ENCODE measurements at places on chromosomes 12 and 14. TPM values are rescaled to one million over a fixed set of nuclear protein-coding genes. Genes with fewer than 3 reads are reported as not detected.

DNA sequence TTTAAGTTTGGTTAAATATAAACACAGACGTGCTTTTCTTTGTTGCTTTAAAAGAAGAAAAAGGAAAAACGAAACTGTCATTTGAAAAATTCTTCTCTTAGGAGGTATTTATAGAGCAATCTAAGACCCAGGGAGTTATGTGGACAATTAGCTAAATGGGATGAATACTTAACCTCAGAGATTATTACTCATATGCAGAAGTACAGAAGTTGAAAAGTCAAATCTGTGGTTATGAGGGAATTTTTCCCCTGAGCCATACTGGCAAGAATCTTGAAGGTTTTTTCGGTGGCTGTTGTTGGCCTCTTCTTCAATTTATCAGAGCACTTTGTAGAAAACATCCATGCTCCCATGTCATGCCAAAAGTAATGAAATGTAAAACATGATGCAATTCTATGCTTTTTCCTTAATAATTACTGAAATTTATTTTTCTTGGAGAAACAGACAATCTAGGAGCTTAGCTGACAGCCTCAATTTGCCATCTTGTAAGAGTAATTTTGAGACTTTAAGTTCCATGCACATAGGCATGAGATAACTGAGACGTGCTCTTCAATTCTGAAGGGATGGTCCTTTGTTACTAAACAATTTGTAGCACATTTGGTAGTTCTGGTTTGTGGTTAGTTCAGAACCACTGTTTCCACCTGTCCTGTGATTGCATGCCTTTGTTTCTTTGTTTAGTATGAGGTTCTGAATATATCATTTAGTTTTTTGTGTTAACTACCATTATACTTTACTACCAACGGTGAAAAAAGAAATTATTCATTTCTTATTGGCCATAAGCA is 126.6 kb downstream of the BCAT1 start:
- DNase-seq: no peak

DNA sequence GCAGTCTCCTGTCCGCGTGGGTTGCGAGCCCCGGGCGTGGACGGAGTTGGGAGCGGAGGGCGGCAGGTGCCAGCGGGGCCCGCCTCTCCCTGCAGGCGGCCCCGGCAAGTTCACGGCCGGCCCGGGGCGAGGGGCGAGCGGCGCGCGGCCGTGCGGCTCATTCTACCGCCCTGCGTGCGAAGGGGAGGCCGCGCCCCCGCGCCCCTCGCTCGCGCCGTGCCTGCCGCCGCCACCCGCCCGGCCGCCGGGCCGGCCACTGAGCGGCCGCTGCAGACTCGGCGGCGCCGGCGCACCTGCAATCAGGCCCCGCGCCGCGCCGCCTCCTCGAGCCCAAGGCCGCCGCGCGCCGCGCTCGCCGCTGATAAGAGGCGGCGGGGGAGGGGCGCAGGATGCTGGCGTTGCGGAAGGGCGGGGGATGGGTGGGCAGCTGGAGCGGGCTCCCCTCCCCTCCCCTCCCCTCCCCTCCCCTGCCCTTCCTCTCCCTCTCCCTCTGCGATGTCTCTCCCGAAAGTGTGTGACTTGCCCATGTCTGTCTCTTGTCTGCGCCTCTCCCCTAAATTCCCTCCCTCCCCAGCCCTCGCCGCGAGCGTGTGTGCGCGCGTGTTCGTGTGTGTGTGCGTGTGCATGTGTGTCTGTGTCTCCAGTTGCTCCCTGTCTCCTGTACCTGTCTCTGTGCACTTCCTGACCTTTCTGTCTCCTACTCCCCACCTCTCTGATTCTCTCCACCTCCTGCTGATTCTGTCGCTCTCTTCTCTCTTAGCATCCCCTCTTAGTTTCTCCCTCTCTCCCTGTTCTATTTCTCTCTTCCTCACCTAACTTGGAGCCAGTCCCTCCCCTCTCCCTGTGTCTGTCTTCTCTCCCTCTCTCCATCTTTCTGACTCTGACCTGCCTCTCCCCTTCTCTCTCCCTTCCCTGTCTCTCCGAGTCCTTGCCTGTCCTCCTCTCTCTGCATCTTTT is 768.1 kb upstream of the TBX3 start:
- DNase-seq: peak; percentile 7

Gene NEUROD4
- not detected for total RNA-seq

Gene RAP1B
- 192 TPM for total RNA-seq

DNA sequence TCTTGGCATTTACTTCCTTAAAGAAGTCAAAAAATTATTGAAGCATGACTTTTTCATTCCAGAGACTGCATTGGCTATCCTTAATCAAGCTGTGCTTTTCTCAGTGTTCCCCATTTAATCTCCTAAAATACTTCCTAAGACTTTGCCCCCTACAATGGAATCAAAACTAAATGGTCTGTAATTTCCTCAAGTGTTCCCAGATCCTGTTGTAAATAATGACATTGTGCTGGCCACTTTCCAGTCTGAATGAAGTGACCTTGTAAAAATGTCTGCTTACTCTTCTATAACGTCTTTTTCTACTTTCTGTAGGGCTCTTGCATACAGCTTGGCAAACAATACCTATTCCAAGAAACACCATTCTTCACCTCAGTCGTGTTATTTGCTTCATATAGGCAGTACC is 45.3 kb upstream of the MBIP start:
- no peak for DNase-seq

Gene FOXA1
- not detected for total RNA-seq

Gene MYL2
- total RNA-seq: not detected

DNA sequence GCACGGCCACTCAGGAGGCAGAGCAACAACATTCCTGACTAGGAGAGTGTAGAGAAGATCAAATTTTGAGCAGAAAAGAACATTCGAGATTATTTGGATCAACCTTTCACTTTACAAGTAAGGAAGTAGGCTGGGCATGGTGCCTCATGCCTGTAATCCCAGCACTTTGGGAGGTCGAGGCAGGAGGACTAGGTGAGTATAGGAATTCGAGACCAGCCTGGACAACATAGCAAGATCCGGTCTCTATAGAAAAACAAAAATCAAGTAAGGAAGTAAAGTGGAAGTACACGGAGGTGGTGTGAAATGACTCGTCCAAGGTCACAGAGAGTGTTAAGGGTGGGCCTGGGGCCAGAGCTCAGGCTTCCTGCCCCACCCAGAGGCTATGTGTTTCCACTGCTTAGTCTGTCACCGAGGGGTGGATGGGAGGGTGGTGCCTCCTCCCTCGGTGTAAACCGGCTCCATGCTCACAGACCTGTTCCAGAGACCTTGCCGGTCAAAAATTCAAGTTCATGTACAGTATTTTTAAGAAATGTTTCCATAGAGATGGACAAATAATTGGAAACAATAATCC is 51.9 kb downstream of the MAP1LC3B2 start:
- peak; percentile 18 for DNase-seq

Gene ABCB9
- total RNA-seq: 4.9 TPM

GRCh38 chr12:15323480-15323879 is 1.2 kb downstream of the PTPRO start:
- no peak for DNase-seq

DNA sequence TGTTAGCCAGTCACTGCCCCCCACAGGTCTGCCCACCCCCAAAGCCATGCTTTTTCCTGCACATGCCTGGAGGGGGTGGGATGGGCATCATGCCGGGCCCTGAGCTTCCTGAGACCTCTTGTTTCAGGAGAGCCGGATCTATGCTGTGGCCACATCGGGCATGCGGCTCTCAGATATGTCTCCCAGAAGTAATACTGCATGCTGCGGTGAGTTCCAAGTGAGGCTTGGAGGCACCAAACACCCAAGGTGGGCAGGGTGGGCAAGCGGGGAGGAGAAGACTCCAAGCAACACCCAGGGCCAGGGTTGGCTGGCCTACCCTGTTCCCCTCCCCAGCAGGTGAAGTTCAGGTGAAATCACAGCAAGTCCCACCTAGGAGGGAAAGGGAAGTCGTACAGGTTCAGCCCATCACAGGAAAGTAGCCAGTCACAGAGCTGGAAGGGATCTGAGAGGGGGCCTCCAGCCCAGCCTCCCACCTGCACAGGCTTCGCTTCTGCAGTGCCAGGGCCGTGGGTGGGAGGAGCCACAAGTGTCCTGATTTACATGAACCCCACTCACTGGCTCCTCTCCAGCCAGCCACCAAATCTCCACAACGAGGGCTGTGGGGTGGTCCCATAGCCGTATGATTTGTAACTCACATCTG is 30.9 kb downstream of the PIGH start:
- no peak for DNase-seq

GRCh38 chr12:101127521-101128219 is 82.4 kb downstream of the SLC5A8 start:
- no peak for DNase-seq

DNA sequence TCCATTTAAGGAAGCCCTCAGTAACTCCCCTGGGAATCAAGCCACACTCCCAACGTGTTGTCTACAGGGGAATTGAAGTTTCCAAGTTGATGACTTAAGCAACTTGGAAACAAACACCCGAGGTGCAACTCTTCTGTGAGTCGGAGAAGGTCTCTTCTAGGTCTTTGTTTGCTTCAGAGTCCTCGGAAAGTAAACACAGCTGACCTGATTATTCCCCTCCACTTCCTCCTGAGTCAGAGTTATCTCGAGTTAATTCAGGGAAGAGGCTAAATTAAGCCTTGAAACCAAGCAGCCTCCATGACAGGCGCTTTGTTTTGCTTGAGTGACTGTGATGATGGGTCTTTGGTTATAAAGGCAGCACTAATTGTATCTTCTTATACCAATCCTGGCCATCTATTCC is 41.8 kb downstream of the TUNAR start:
- DNase-seq: no peak

- no peak for DNase-seq
Measured at GRCh38 chr12:110616471-110617115, 2.7 kb downstream of the TCTN1 start.

GRCh38 chr12:76786986-76787385 is 23.1 kb downstream of the ZDHHC17 start:
- no peak for DNase-seq

Gene EPS8
- total RNA-seq: 1.8 TPM

GRCh38 chr12:113332688-113333417 is 2.1 kb downstream of the SLC8B1 start:
- no peak for DNase-seq

Gene SDSL
- total RNA-seq: not detected

DNA sequence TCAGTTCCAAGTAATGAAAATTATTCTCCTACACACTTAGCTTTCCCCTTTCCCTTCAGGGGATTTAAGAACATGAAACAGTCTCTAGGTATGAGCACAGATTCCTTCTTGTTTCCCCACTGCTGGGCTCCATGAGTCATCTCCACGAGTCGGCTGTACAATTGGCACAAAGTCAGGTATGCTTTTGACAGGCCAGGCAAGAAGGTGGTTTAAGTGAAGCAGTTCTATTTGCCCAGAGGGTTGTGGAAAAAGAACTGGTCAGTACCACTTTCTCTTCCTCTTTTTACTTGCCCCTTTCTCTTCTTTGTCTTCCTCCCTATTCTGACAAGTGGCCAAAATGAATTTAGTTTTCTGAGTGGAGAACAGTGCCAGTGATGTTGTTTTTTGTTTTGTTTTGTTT is 16.3 kb downstream of the DYNC1H1 start:
- DNase-seq: no peak

DNA sequence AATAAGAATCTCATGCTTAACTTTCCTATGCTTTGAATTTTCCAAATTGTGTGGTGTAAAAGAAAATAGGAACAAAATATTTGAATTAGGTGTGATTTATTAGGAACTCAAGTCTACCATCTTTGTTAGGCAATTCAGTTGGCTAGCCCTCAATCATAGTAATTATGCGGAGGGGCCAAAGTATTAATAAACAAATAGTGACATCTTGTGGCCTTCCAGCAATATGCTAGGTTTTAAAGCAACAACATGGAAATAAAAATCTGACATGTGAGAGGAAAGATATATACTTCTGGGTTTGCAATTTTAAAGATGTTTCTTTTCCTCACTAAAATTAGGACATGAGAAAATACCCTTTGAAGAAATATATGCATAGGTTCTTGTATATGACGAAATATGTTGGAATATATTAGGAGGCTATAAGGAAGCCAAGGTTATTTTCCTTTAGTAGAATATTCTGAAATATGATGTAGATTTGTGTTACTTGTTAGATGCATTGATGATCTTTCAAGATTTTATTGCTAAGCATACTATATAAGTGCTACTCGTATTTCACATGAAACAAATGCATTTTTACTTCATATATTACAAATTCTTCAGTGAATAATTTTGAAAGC is 200.4 kb downstream of the PTPRO start:
- DNase-seq: no peak

Gene RNFT2
- 10.7 TPM for total RNA-seq

GRCh38 chr12:107035733-107036132 is 48.8 kb upstream of the MTERF2 start:
- no peak for DNase-seq

Gene PTCSC3
- total RNA-seq: not detected

GRCh38 chr14:91375720-91376452 is 41.7 kb downstream of the CCDC88C start:
- DNase-seq: no peak

Gene NUAK1
- total RNA-seq: not detected

DNA sequence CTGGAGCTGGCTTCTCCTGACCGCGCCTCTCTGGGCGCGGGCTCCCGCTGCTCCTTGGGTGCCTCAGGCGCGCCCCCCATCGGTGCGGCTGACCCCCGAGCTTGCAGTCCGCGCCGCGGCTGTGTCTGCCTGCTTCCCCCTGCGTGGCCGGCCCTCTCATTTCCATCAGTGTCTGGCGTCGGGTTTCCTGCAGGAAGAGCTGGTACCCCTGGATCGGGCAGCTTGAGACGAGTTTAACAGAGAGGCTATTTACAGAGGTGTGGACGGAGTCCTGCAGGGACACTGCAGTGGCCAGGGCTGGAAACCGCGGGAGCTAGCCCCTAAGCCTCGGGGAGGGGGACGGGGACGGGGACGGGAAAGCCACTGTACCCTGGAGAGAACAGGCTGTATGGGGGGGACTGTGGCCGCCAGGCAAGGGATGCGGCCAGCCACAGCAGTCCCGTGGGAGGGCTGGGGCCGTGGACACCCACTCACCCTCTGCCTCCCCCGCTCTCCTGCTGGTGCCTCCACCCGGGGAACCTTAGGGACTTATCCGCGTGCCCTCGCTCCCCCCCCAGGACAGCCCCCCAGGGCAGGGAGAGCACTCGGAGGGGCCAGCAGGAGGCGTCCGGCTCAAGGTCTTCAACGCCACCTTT is 3.7 kb upstream of the CACNA2D4 start:
- no peak for DNase-seq

- no peak for DNase-seq
Measured at GRCh38 chr14:94360945-94361565, 27.3 kb downstream of the SERPINA1 start.

Gene PLEKHH1
- total RNA-seq: 4.8 TPM

- DNase-seq: no peak
Measured at GRCh38 chr14:31766315-31766892, 205.2 kb downstream of the NUBPL start.

Gene ZNF891
- total RNA-seq: 1.7 TPM

Gene GCH1
- 38.1 TPM for total RNA-seq

DNA sequence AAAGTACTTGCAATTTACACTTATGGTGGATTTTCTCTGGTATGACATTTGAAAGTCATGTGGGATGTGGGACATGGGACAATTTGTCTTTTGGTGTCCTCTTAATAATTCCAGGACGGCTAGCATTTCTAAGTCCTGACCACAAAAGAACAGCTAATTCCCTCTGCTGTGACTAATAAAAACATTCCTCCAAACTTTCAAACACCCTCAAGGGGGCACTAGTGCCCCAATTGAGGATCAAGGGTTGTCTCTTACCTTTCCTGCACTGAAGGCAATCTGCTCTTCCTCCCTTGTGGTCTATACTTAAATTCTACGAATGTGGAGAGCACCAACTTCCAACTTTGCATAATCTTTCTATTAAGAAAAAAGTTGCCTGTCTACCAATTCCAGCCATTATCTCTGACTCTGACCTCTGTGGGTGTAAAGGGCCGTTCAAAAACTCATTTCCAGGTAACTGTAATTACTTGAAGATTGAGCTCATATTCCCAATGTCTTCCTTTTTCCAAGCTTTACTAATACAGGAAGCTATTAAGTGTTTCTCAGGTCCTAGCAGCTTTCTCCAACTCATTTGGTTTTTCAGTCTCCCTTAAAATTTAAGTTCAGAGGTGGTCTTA is 210.2 kb downstream of the PTPRO start:
- DNase-seq: peak; percentile 61

Measured in activated CD8-positive, alpha-beta T cell treated with anti-CD3 and anti-CD28 coated beads for 36 hours (primary cell).